ENCODE measurements at places on chromosomes 3 and 15.

GRCh38 chr3:140189976-140190375, 255.0 kb downstream of the CLSTN2 start:
- DNase-seq, result no peak

DNA sequence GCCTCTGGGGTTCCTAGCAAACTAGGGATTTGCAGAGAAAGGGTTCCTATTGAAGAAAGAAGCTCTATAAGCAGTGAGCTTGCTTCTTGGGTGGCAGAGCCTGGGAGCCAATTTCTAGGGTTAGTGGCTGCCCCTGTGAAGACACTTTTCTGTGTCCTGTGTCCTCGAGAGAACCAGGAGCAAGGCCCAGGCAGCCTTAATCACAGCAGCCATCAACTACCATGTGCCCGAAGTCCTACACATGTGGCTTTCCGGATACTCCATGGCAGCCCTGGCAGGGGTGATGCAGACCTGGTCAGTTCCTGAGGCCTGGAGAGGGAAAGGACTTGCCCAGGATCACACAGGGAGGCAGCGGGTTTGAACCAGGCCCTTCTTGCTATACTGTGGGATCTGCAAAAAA, 27.7 kb upstream of the TSPAN3 start:
- no peak for DNase-seq

DNA sequence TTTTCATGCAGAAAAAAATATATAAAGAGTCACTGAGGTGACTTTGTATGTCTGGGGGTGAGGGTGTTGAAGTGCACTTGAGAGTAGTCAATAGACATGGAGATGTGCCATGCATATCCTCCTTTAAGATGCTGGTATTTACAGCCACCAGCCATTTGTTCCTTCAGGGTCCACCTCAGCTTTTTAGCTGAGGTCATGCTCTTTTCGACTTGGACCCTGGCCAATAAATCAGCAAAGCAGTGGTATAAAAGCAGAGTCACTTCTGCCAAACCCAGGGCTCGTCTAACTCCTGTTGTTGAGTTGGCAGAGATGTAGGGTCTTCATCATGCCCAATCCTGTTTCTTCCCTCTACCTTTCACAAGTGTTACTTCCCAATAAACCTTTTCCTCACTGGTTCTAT, 75.1 kb upstream of the OSTN start:
- peak; percentile 10 for DNase-seq

- no peak for DNase-seq
These were observed 91.1 kb upstream of the LRRN1 start for GRCh38 chr3:3707858-3708768.

- no peak for DNase-seq
These were observed 117.9 kb downstream of the TLE3 start for GRCh38 chr15:69979783-69980182.
